ENCODE measurements at places on chromosomes 6 and 20.
A peak's percentile ranks its signal among the peaks of the same experiment; 100 is the strongest.

GRCh38 chr6:2127484-2127911 lies 117.9 kb downstream of the GMDS start:
- DNase-seq = no peak

- no peak for DNase-seq
Observed at GRCh38 chr6:129954749-129955431, 63.5 kb upstream of the L3MBTL3 start.

DNA sequence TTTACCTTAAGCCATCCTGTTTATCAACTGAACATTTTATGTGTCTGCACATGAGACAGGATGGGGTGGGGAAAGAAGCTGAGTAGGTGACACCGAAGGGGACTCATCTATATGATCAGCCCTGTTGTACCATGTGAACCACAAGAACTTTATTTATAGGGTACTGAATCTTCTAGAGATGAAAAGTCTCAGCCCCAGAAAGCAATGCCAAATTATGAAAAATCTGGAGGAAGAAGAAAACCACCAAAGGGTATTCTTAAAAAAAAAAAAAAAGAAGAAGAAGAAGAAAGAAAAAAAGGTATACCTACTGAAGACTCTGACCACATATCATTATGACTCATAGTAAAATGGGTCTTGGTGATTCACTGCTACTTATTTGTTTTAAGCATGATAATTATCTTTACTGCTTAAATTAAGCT lies 39.8 kb upstream of the HBS1L start:
- DNase-seq = no peak

- DNase-seq = peak; percentile 30
Observed at GRCh38 chr6:67047996-67048395, 1341.0 kb upstream of the EYS start.

DNA sequence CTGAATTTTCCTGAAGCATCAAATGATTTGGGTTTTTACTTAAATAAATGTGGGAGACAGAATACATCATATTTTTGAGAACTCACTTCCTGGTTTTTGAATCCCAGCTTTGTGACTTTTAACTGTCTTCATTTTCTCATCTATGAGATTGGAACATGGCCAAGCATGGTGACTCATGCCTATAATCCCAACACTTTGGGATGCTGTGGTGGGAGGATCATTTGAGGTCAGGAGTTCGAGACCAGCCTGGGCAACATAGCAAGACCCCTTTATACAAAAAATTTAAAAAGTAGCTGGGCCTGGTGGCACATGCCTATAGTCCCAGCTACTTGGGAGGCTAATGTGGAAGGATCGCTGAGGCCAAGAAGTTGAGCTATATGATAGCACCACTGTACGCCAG lies 122.3 kb downstream of the QKI start:
- DNase-seq = no peak

DNA sequence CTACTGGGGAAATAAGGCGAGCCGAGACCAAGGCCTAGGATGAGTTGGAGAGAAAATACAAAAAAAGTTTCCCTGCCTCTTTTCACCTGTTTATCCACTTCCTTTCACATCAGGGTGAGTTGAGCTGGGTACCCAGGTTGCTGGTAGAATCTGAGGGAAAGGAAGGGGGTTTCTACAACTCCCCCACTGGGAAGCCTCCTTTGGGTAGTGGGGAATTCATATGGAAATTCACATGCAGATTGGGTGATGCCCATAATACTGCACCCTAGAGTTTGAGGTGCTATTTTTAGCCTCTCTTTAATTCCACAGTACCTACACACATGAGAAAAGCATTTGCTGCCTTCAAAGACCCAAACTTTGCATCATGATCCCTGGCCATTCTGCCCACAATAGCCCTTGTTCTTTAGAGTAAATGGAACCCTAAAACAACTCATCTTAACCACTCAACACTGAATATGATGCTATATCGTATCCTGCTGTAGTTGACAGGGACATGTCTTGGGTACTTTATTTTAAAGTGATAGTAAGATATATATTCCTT lies 2.7 kb downstream of the OSTM1 start:
- no peak for DNase-seq

- peak; percentile 2 for DNase-seq
Observed at GRCh38 chr6:32973144-32974015, 5.0 kb downstream of the BRD2 start.

DNA sequence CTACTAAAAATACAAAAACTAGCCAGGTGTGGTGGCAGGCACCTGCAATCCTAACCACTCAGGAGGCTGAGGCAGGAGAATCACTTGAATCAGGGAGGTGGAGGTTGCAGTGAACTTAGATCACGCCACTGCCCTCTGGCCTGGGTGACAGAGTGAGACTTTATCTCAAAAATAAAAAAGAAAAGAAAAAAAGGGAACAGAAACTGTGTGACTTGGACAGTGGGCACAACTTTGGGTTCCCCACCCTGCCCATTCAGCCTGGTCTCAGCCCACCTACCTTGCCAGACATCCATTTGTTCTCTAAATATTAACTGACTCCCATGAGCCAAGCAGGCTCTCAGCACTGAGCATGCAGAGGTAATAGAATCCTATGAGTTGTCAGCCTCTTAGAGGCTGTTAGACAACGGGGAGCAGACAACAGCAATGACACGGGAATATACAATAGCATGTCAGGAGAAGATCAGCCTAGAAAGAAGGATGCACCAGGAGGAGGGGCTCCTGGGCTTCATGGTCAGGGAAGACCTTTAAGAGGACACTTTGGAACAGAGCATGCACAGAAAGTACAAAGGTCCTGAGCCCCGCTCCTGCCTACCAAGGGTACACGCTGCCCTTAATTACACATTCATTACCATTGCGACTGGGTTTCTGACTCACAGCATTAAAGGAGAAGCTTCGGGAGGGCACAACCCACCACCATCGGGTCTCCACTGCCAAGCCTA lies 20.0 kb downstream of the FAM209B start:
- DNase-seq = no peak

DNA sequence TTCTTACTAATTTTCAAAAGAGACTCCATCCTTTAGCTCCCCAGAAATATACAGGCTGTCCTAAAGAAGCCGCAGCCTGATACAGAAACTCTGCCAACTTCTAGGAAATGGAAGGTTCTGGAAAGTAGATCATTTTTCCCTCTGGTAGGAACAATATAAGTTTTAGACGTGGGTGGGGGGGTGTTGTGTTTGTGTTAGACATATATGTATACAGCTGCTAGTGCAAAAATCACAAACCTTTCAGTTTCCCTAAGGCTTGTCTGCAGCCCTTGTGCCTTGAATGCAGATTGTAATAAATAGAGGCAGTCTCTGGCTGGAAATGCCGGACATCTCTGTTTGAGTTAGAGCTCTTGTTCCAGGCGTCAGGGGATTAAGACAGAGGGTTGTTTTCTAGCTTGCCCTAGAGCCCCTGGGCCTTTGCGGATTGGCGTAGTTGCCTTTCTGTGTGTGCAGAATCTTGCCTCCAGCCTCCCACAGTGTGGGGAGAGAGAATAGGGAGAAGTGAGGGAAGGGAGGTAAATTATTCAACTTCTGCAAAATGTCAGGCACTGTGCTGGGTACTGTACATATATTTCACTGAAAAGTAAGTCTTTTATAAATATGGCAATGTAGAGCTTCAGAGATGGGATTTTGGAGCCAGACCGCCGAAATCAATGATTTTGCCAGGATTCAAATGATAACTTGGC lies 269.7 kb downstream of the PRL start:
- no peak for DNase-seq

GRCh38 chr6:166465003-166465399 lies 82.3 kb upstream of the MPC1 start:
- no peak for DNase-seq

GRCh38 chr6:48747471-48747870 lies 636.5 kb upstream of the PTCHD4 start:
- DNase-seq = no peak

- DNase-seq = no peak
Observed at GRCh38 chr20:58019850-58020625, 208.4 kb downstream of the ANKRD60 start.

GRCh38 chr20:64077876-64078551 lies 1.3 kb downstream of the RGS19 start:
- DNase-seq = no peak
